ENCODE measurements at places on chromosomes 2 and 18. TPM values are rescaled to one million over a fixed set of nuclear protein-coding genes. Genes with fewer than 3 reads are reported as not detected.

The MOGAT1 gene
- not detected for total RNA-seq

The MAPK4 gene
- total RNA-seq = 26.8 TPM

The MARCHF4 gene
- not detected for total RNA-seq

The IL36RN gene
- not detected for total RNA-seq

Data from posterior vena cava (tissue), 2 donors.